ENCODE measurements at places on chromosomes 7 and 10. TPM values are rescaled to one million over a fixed set of nuclear protein-coding genes. Genes with fewer than 3 reads are reported as not detected.

The PIK3AP1 gene
- total RNA-seq, result 2.9 TPM

The PRLHR gene
- not detected for total RNA-seq

The SFTPD gene
- total RNA-seq, result not detected

The AGR3 gene
- 0.24 TPM for total RNA-seq

The SDK1 gene
- 5.0 TPM for total RNA-seq

The SAP25 gene
- total RNA-seq, result not detected

The PRPS1L1 gene
- total RNA-seq, result not detected

The IFIT3 gene
- total RNA-seq, result 6.6 TPM

The HABP2 gene
- 0.08 TPM for total RNA-seq

The PRSS37 gene
- not detected for total RNA-seq

Measured in A375 (cell line).